Lung (tissue), 17 donors: ENCODE measurements at places on chromosomes 16 and 17. TPM values are rescaled to one million over a fixed set of nuclear protein-coding genes. Genes with fewer than 3 reads are reported as not detected.

VMO1 gene
- polyA plus RNA-seq: 21.8 TPM

KRT24 gene
- polyA plus RNA-seq: 0.08 TPM

LUC7L3 gene
- polyA plus RNA-seq: 98.4 TPM

KCNH6 gene
- polyA plus RNA-seq: 0.05 TPM

VAT1L gene
- polyA plus RNA-seq: 0.16 TPM

CCL18 gene
- 89.9 TPM for polyA plus RNA-seq

TSPOAP1 gene
- polyA plus RNA-seq: 17.1 TPM

SYNGR2 gene
- polyA plus RNA-seq: 212 TPM

DNA sequence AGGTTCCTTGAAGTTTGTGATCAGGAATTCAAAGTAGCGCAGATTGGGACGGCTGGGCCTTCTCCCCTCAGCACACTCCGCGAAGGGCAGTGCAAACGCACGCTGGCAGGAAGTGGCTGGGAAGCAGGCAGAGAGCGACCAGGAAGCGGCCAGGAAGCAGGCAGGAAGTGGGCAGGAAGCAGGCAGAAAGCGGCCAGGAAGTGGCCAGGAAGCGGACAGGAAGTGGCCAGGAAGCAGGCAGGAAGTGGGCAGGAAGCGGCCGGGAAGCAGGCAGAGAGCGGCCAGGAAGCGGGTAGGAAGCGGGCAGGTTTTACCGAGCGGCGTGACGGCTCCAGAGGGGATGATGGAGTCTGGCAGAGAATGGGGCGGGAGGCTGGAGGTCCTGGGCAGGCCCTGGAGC is 3.2 kb downstream of the DPEP1 start:
- no peak for DNase-seq

DNA sequence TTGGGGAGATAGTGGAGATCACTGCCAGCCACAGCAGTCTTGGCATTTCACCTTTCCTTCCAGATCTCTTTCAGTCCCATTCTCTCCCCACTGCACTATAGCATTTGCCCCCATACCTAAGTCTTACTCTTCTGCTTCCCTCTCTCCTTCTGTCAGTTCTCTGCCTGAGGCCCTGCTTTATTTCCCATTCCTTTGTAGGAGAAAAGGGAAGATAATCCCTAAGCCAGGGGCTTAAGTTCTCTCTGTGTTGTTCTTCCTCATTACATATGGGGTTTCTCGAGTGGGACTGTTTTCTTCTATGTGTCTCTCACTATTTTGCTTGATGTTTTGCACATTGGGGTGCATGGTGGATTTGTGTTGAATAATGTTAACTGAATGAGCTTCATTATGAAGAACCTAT is 6.4 kb downstream of the KDM6B start:
- no peak for DNase-seq

DNA sequence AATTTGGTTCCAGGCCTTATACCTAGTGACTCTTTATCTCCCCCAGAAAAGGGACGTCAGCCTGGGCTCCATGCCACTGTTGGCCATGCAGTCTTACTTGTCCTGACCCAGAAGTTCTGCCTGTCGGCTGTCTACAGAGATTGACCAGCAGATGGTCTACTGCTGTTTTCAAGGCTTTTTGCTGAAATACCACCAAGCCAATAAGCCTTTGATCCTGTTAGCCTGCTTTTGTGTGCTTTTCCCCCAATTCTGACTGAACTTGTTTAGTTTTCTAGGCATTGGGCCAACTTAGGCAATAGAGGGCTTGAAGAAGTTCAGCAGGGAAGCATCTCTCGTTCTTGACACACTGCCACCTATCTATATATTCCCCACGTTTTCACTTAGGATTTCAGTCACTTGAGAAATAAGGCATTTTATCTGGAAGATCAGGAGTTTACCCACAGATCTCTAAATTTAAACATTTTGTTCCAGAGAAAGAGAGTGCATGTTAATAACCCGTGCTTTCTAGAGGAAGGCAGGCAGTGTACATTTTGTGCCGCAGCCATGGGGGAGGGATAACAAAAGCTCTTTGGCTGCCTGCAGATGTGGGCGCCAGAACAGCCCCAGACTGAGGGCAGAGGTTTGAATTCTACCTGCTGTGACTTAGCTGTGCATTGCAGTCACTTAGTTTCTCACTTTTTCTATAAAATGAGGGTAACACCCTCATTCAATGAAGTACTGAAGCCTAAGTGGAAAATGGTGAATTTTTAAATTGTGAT is 12.3 kb upstream of the CARMIL2 start:
- DNase-seq: peak; percentile 71

GRCh38 chr17:70791748-70792443 is 622.6 kb downstream of the KCNJ2 start:
- no peak for DNase-seq

- no peak for DNase-seq
Measured at GRCh38 chr17:2210726-2211125, 92.9 kb downstream of the SMG6 start.

- DNase-seq: no peak
Measured at GRCh38 chr16:82832821-82833220, 206.1 kb downstream of the CDH13 start.

- no peak for DNase-seq
Measured at GRCh38 chr16:19704321-19705145, 13.5 kb downstream of the KNOP1 start.
